ENCODE measurements at places on chromosomes 13 and 19. TPM values are rescaled to one million over a fixed set of nuclear protein-coding genes. Genes with fewer than 3 reads are reported as not detected.

DNA sequence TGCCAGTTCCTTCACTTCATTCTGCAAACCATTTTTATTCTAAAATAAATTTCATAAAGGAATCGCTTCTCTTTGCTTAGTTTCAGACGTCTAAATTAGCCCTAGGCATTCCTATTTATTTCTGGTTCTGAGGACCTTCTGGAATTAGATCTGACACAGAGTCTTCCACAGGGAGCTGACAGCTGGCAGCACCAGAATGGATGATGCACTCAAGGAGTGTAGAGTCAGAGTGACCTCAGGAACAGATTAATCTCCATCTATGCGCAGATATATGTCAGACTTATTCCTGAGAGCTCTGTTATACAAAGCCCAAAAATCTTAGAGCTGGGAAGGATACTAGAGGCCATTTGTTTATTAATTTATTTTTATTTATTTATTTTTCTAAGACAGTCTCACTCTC, 450.8 kb downstream of the HS6ST3 start:
- no peak overlapping the region for H3K27ac ChIP-seq
- H3K4me3 ChIP-seq: no peak overlapping the region
- no peaks in the 10 kb centered on the region for H3K36me3 ChIP-seq
- DNase-seq: no peak

DNA sequence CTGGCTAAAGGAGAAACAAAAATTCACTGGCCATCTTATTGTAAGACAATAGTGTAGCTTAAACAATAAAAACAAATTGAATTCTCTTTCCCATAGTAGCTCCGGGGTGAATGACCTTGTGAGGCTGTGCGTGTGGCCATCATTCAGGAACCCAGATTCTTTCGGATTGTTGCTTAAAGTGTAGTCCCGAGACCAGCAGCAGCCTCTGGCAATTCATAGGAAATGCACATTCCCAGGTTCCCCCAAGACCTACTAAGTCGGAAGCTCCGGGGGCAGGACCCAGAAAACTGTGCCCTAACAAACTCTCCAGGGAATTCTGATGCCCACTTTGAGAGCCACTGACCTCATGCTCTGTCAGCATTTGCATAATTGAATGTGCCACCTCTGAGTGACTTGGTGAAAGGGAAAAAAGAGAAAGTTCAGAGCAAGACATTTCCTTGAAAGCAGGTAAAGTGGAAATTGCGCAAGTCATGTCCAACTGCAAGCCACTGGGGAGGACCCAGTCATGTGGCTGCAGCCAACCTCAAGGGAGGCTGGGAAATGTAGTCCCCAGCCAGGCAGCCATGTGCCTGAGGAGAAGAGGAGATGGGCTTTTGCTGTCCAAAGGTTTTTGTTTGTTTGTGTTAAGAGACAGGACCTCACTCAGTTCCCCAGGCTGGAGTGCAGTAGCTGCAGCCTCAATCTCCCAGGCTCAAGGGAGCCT, 50.7 kb upstream of the PNMA8B start:
- H3K4me3 ChIP-seq: no peak overlapping the region
- H3K27me3 ChIP-seq: no peaks in the 10 kb centered on the region

- H3K36me3 ChIP-seq: peaks cover 24% of the 10 kb centered on the region
- H3K27me3 ChIP-seq: no peaks in the 10 kb centered on the region
- H3K4me3 ChIP-seq: no peak overlapping the region
- H3K4me1 ChIP-seq: no peaks in the 10 kb centered on the region
- DNase-seq: no peak
- no peak overlapping the region for H3K27ac ChIP-seq
These were observed 27.3 kb upstream of the ZSCAN5A start for GRCh38 chr19:56341948-56342347.

The GARIN5A gene
- 1.1 TPM for total RNA-seq

The ZNF560 gene
- total RNA-seq: not detected

- no peaks in the 10 kb centered on the region for H3K4me1 ChIP-seq
- DNase-seq: no peak
- peaks cover 25% of the 10 kb centered on the region for H3K36me3 ChIP-seq
- no peaks in the 10 kb centered on the region for H3K27me3 ChIP-seq
These were observed 11.9 kb downstream of the SNRPA start for GRCh38 chr19:40762754-40763470.

GRCh38 chr19:56217039-56217949, 15.2 kb downstream of the ZSCAN5C start:
- no peaks in the 10 kb centered on the region for H3K4me1 ChIP-seq
- no peaks in the 10 kb centered on the region for H3K27me3 ChIP-seq
- H3K4me3 ChIP-seq: no peak overlapping the region
- H3K36me3 ChIP-seq: peaks cover 9% of the 10 kb centered on the region
- DNase-seq: no peak
- H3K27ac ChIP-seq: no peak overlapping the region

GRCh38 chr19:6516018-6516658, 14.0 kb upstream of the TUBB4A start:
- H3K36me3 ChIP-seq: no peaks in the 10 kb centered on the region
- peaks cover 23% of the 10 kb centered on the region for H3K4me1 ChIP-seq
- peak overlapping the region; percentile 90 for H3K4me3 ChIP-seq

DNA sequence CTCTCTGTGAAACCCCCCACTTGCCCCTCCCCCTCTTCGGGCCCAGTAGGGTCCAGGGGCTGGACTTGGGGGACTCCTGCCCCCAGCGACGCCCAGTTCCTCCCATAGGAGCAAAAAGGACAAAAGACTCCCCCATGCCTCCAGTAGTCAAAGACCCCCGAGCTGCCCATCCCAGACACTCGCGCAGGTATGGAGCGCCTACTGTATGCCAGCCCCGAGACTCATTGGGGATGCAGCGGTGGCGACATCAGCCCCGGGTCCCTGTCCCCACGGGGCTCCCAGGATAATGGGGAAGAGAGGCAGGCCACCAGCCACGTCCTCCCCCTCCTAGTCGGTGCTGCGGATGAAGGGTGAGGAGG, 18.3 kb upstream of the ZNRF4 start:
- H3K4me1 ChIP-seq: peaks cover 10% of the 10 kb centered on the region
- no peaks in the 10 kb centered on the region for H3K36me3 ChIP-seq
- peak overlapping the region; percentile 92 for H3K27ac ChIP-seq
- H3K4me3 ChIP-seq: peak overlapping the region; percentile 87
- DNase-seq: no peak

- no peak overlapping the region for H3K27ac ChIP-seq
- H3K4me1 ChIP-seq: no peaks in the 10 kb centered on the region
- no peak overlapping the region for H3K4me3 ChIP-seq
- H3K36me3 ChIP-seq: peaks cover 2% of the 10 kb centered on the region
- no peaks in the 10 kb centered on the region for H3K27me3 ChIP-seq
These were observed 805.7 kb downstream of the PCDH9 start for GRCh38 chr13:66424422-66424821.

DNA sequence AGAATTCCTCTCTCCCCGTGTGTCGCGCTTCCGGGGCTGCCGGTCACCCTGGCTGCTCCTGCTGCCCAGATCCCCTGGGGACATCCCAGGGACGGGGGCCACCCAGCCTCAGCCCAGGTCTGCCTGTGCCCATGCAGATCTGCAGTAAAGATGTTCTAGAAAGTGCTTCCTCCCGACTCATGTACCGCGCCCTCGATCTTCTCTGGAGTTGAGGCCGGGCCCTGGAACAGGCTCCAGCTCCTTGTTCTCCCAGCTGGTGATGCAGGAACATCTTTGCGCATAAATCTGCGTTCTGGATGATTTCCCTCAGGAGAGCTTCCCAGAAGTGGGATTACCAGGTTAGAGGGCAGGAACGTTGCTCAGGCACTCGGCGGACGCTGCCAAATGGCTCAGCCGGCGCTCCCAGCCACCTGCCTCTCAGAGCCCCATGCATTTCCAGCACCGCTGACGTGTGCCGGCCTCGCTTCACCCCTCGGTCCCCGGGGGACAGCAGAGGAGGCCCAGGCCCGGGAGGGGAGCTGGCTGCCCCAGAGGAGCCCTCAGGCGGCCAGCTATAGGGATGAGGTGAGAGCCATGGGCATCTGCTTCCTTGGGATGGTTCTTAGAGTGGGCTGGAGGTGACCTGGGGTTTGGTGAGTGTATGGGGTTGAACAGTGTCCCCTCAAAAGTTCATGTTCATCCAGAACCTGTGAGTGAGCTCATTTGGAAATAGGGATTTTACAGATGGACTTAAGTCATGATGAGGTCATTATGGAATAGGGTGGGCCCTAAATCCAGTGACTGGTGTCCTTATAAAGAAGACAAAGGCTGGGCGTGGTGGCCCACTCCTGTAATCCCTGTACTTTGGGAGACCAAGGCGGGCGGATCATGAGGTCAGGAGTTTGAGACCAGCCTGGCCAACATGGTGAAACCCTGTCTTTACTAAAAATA, 42.6 kb downstream of the CRTC1 start:
- H3K27me3 ChIP-seq: no peaks in the 10 kb centered on the region
- peak overlapping the region; percentile 62 for H3K27ac ChIP-seq
- peaks cover 10% of the 10 kb centered on the region for H3K4me1 ChIP-seq
- H3K36me3 ChIP-seq: peaks cover 3% of the 10 kb centered on the region
- no peak overlapping the region for H3K4me3 ChIP-seq

DNA sequence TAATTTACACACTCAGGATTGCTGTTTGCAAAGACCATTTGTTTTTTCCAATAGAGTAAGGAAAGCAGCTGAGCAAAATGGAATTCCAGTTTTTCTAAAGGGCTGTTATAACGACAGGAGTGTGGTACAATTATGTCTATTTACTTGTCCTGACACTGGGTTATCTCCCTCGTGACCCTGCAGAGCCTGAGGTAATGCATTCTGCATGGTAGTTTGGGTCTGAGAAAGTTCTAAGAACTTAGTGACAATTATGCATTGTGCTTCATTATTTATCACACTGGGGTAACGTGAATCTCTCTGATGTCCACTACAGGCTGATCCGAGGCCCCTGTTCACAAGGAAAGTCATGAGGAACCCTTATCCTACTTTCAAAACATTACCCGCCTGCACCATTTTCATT, 50.7 kb upstream of the EDNRB start:
- H3K36me3 ChIP-seq: peaks cover 15% of the 10 kb centered on the region
- peak overlapping the region; percentile 5 for H3K4me3 ChIP-seq
- H3K4me1 ChIP-seq: peaks cover 31% of the 10 kb centered on the region
- H3K27ac ChIP-seq: peak overlapping the region; percentile 73
- no peaks in the 10 kb centered on the region for H3K27me3 ChIP-seq
- no peak for DNase-seq
